Progenitor cell of endocrine pancreas (in vitro differentiated cells): ENCODE measurements at places on chromosomes 2 and 18.
A peak's percentile ranks its signal among the peaks of the same experiment; 100 is the strongest.

DNA sequence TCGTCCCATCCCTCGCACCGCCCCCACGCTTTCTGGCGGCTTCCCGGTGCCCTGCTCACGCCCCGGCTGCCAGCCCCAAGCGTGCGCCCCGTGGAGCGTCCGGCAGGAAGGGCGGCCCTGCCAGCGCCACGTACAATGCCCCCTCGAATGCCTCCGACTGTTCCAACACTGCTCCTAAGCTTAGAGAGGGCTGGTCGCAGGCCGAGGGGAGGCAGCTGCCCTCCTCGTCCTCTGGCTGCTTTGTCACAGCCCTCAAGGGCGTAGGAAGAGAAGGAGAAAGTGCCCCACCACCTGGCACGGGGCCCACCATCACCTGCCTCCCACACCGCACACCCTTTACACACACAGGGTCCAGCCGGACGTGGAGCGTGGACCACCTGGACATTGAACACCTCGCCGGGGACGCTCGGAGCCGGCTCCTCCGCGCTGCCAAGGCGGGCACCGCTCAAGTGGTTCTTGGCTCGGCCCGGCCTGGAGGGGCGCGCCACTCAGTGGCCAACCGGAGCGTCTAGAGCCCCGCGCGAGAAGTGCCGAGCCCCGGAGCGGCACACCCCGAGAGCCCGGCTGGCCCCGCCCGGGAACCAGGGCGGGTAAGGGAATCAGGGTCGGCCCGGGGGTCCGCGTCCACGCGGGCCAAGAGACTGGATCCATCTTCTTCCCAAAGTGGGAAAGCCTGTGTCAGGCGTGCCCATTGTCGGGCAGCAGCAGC lies 830 bp downstream of the DNER start:
- DNase-seq = peak; percentile 25

- no peak for DNase-seq
Measured at GRCh38 chr18:44737623-44738022, 56.9 kb downstream of the SETBP1 start.

- no peak for DNase-seq
Measured at GRCh38 chr2:69766014-69766413, 24.1 kb downstream of the ANXA4 start.

DNA sequence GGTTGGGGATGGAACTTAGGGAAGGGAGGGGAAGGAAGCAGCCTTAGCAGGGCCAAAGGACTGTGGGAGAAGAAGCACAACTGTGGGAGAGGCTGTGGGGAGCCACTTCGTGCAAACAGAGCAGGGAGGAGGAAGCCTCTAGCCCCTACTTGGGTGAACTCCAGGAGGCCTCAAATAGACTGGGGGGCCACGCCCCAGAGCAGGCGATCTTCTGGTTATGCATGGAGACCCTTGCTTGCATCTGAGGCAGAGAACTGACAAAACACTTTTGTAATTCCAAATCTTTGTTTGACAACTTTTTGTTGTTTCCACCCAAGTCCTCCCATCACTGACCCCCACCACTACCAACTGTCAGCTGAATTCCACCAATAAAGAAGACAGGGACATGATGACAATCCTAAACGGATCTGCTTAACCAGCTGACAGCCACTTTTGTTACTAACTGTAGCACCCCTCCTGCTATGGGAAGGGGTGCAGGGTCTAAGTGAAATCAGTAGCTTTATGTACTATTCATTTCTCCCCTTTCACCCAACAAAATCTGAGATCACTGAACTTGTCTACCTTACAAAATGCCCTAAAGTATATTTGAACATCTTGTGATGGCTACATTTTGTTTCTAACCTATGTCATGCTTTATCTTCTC lies 80.5 kb upstream of the CPO start:
- DNase-seq = no peak

GRCh38 chr2:206920310-206920709 lies 19.0 kb upstream of the CPO start:
- no peak for DNase-seq

DNA sequence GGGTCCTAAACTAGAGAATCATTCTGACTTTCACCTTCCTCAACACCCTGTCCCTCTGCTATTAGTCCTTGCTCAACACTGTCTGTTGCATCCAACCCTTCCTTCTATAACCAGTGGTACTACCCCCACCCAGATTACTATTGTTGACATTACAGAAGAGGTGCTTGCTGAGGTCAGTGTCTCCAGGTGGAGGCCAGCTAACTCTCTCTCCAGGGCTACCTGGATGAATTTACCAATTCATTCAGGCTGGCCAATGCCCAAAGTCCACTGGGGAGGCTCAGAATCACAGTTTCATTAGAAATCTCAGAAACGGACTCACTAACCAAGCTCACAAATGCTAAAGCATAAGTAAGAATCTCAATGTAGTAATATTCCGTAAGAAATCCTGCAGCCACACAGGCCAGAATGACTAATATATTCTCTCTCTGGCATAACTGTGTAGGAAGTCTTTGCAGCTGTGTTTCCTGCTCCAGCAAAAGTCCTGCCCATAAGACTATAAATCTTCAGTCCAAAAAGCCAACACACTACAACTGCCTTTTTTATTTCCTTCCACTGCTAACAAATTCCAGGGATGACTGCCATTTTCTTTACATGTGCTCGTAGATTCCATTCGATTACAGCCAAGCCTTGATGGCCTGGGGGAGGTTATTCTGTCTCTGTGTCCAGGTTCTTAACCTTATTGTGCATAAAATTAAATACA lies 10.0 kb upstream of the TTR start:
- no peak for DNase-seq

- no peak for DNase-seq
Measured at GRCh38 chr2:174025271-174026121, 60.3 kb upstream of the SP3 start.

- DNase-seq = no peak
Measured at GRCh38 chr18:45493830-45494229, 121.4 kb upstream of the SLC14A2 start.
